Cardiac muscle cell (in vitro differentiated cells and primary cell): ENCODE measurements at places on chromosomes 13 and 19.

DNA sequence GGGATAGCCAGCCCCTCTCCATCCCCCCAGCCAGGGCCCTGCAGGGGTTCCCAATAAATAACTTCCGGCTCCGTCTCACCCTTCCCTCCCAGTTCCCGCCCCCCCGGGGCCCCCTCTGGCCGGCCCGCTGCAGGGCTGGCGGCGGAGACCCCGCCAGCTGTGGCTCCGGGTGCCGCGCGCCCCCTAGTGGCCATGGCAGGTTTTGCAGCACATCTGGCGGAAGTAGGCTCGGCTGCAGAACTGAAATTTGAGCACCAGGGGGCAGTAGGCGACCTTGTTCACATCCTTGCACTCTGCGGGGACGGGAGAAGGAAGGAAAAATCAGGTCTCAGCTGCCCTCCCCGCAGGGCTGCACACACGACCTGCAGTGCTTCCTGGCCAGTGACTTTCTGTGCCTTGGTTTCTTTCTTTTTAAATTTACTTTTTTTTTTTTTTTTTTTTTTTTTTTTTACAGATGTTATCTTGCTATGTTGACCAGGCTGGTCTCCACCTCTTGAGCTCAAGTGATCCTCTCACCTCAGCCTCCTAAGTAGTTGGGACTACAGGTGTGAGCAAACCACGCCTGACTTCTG, 3.6 kb upstream of the MYO1F start:
- DNase-seq, result peak; percentile 76

DNA sequence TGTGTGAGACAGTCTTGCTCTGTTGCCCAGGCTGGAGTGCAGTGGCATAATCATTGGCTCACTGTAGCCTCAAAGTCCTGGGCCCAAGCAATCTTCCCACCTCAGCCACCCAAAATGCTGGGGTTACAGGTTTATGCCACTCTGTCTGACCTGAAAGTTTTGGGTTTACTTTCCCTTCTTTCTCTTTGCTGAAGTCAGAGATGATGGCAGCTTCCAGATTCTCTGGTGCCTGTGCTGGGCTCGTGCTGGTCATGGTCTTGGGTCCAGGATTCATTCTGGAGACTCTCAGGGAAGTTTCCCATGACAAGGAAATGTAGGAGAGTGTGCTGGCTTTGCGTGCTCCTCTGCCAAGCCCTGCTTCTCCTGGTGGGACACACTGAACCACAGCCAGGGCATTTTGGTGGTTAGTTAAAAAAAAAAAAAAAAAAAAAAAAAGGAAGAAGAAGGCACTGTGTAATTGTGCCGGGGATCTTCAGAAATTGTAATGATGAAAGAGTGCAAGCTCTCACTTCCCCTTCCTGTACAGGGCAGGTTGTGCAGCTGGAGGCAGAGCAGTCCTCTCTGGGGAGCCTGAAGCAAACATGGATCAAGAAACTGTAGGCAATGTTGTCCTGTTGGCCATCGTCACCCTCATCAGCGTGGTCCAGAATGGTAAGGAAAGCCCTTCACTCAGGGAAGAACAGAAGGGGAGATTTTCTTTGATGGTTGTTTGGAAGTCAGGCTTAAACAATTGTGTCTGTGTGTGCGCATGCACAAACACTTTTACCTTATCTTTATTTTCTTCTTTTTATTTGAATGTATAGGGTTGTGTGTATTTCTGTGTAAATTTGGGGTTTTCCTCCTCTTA, at the start of gene ALOX5AP:
Gene ALOX5AP (plus strand): TSS at position 519 of the 847 bp plus-strand sequence. CDS start 63 bp downstream, at position 582.
- DNase-seq, result no peak

DNA sequence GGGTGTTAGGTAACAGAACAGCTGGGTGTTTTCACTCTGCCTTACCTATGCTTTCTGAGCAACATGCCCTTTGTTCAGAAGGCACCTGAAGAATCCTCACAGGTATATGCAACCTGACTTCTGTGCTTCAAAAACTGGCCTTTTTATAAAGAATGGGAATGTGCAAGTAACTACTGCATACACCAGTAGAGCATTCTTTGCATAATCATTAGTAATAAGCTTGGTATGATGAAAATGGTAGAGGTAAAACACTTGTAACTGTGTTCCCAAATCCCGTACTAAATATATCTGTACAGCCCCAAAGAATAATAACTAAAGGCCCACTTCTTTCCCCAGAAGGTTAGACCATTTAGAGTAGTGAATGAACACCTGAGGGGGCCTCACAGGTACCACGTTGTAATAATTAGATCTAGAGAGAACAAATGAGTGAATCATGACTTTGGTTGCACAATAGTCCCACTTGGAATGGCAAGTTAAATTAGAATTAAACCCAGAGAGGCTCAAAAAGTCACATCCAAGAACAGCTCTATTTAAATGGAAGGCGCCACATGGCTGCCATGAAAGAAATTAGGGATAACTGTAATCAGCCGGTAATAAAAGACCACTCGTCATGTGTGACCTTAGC, 413.9 kb downstream of the KLF12 start:
- DNase-seq, result no peak

- no peak for DNase-seq
Observed at GRCh38 chr13:107079423-107080049, 511.6 kb upstream of the ARGLU1 start.

- no peak for DNase-seq
Observed at GRCh38 chr13:75583091-75583490, 33.5 kb downstream of the UCHL3 start.

GRCh38 chr13:73715911-73716510, 418.2 kb downstream of the KLF12 start:
- no peak for DNase-seq
